Activated CD4-positive, alpha-beta T cell treated with anti-CD3 and anti-CD28 coated beads for 24 hours (primary cell): ENCODE measurements at places on chromosomes 3 and 15.

DNA sequence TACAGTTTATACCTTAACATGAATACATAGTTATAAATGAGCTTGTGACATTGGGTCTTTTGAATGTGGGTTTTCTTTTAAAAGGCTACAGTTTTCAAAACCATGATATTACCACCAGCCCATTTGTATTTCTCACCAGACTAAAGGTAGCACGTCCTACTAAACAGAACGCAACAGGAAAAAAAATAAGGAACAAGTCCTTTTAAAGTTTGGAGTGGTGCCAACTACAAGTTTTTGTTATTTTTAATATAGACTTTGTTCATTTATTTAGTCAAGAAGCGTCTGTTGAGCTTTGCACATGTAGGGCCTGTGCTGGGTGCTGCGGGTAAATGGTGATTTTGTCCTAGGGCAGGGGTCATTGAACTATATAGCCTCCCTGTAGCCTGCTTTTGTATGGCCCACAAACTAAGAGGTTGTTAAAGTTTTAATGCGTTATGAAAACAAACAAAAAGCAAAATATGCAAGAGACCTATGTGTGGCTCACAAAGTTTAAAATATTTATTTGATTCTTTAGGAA is 164.4 kb downstream of the GHSR start:
- no peak for DNase-seq

DNA sequence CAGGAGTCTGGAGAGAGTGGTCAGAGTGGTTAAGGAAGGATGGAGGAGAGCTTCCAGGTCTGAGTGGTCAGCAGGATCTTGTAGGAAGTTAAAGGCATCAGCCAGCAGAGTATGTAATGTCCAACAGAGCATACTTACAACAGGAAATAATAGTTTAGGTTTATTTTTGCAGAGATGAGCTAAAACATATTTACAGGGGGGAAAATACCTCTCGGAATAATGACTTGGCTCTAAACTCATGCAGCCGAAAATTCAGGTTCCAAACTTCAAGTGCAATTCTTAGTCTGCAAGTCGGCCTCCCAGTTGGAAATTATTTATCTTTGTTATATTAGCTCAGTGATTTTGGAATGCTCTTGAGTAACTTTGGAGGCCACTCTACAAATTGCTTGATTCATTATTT is 385.0 kb upstream of the C2CD4B start:
- no peak for DNase-seq

- DNase-seq: no peak
These were observed 17.6 kb upstream of the COLQ start for GRCh38 chr3:15539066-15539465.

GRCh38 chr3:5144316-5144994 is 22.4 kb downstream of the ARL8B start:
- no peak for DNase-seq

GRCh38 chr3:170725285-170725731 is 139.4 kb upstream of the SLC7A14 start:
- no peak for DNase-seq

DNA sequence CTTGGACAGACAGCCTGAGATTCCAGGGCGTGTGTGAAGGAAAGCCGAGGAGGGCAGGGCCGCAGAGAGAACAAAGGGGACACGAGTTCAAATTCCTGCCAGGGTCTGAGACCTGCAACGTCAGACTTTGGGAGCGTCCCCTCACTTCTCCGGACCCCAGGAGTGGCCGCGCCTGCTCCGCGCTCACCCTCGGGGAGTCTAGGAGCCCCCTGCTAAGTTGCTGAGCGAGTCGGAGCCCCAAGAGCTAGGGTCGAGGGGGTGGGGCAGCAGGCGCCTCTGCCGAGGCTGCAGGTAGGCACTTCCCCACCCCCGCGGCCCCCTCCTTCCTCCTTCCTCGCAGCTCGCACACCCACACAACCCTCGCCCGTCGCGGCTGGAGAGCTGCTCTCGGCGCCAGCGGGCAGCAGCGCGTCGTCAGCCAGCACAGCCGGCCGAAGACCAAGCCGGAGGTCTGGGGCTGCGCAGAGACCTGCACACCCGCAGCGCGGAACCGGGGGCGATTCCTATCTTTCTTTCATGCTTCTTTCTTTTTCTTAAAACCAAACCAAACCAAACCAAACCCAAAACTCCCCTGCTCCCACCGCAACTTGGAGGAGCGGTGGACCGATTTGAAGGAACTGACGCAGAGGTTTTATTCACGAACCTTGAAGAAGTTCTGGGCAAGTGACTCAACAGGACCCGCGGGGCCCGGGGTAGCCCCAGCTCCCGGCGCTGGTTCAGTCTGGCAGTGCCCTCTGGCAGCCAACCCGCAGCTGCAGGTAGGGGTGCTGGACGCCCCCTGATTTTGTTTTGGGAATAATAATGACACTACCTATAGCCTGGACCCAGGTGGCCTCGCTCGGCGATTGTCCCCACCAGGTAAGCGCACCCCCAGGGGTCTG is at the start of gene ANKRD34C:
TSS of gene ANKRD34C (plus strand) at position 352 of the 881 bp plus-strand sequence. CDS start 10,563 bp downstream, outside the sequence.
- DNase-seq: no peak

DNA sequence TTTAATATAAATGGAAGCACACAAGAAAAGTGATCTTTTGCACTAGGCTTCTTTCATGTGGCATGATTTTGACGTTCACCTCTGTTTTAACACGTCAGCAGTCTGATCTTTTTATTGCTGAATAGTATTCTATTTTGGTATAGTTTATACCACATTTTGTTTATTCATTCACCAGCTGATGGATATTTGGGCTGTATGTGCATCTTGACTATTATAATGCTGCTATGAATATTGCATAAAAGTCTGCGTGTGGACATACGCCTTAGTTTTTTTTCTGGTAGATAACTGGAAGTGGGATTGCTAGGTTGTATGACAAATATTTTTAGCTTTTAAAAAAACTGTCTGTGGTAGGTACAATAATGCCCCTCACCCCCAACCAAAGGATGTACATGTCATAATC is 14.4 kb downstream of the NAA50 start:
- DNase-seq: no peak

DNA sequence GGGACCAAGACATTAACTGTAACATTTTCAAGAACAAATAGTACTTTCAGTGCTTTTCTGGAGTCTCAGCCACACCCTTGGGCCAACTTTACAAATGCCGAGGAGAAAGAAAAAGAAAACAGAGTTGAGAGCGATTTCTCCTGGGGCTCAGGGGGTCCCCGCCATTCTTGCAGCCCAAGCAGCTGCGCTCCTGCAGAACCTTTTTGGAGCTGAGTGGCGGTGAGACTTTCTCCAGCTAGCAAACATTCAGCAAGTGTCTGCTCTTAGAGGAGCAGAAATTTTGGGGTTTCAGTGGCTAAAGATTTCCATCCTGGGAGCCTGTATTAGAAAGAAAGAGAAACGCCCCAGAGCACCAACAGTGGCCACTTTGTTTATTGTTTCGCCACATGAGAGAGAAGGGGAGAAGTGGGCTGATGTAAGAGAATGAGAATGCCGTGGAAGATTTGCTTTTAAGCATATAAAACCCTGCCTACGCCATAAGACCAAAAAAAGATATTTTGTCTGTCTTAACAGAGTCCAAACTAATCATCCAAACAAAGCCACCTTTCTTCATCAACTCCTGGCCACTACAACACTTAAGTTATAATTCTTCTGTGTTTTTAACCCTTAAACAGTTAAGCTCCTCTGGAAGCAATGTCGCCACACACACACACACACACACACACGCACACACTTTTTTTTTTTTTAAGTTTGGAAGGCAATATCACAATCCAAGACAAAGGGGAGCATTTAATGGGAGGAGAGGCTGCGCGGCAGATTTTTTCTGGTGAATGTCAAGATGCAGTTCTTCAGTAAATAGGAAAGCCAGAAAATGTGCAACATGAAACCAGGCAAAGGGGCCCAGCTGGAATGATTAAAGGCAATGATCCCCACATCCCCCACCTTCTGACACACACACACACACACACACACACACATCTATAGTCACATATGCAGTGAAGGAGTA is 19.2 kb downstream of the EID1 start:
- DNase-seq: no peak

- DNase-seq: no peak
These were observed 32.9 kb upstream of the CRTC3 start for GRCh38 chr15:90496791-90497190.
